ENCODE measurements at places on chromosomes 16 and 17.
A peak's percentile ranks its signal among the peaks of the same experiment; 100 is the strongest.

DNA sequence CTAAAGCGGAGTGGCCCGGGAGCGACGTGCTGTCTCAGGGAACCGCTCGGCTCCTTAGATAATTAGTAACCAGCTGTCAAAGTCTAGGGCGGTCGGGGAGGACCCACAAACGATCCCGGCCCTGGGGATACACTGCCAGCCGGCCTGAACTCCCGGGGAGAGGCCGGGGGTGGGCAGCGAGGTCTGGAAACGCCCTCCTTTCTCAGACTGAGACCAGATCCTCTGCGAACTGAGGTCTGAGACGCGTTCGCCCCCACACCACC is 1.3 kb downstream of the HNF1B start:
- no peak for DNase-seq

GRCh38 chr17:38907930-38908675 is 17.3 kb upstream of the LASP1NB start:
- no peak for DNase-seq

- DNase-seq: peak; percentile 28
These were observed 732 bp downstream of the TNRC6A start for GRCh38 chr16:24729951-24730815.

DNA sequence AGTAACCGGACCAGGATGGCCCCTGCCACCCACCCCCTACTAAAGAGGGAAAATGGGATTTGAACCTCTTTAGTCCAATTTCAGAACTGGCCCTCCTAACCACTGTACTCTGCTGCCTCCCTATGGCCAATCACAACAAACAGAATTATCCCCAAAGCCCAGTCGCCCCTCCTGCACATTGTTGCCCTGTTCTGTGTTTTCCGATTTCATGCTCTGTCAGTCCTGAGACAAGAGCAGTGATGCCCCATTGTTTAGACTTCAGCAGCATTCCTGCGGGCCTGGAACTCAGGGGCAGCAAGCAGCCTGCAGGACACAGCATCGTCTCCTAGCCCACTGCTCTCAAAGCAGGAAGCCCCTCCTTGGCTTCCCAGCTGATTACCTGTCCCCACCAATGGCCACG is 20.5 kb upstream of the KLHL11 start:
- DNase-seq: no peak

DNA sequence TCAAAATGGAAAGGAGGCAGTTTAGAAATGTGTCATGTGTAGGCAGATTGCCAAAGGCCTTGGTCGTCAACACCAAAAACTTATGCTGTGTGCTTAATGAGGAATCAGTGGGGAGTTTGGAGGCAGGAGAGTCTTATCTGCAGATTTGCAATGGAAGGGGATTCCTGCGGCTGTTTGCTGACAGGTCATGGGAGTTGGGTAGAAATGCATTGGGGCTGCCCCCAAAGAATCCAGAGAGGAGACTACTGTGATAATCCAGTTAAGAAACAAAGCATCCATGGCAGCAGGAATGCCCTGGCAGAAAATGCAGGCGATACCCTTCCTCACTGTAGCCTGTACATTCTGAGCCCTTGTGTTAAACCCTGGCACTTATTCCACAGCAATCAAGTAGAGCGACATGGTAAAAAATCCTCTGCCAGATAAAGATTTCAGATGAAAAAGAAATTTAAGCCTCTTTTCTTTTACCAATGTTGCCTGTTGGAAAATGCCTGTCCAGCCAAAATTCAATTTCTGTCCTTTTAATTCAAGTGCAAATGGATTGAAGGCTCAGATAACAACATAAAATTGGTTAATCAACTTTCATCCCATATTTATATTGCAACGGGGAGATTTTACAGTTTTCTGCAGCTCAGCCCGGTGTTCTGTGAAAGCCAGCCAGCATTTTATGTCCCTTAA is 491.0 kb upstream of the CDH5 start:
- no peak for DNase-seq

DNA sequence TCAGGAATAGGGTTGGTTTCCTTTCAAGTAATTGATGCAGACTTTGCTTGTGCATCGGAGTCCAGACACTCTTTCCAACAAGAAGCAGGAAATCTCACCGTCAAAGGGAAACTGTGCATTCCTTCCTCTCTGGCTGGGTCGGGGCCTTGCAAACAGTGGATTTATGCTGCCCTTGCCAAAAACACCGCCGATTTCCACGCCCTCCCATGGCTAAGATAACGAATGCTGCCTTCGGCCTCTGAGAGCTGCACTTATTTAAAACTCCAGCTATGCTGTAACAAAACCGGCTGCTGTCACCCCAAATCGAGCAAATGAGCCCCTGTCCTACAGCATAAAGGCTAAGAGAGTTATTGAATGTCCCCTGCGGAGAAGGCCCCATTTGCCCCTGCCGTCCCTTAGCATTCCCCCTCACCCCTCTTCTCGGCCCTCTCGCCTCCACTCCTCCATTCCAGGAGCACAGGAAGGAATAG is 275.5 kb upstream of the IRX5 start:
- no peak for DNase-seq

- DNase-seq: peak; percentile 11
These were observed 59.7 kb downstream of the IL21R start for GRCh38 chr16:27461483-27462171.

- DNase-seq: no peak
These were observed 87.7 kb downstream of the C16orf95 start for GRCh38 chr16:87229230-87230188.

DNA sequence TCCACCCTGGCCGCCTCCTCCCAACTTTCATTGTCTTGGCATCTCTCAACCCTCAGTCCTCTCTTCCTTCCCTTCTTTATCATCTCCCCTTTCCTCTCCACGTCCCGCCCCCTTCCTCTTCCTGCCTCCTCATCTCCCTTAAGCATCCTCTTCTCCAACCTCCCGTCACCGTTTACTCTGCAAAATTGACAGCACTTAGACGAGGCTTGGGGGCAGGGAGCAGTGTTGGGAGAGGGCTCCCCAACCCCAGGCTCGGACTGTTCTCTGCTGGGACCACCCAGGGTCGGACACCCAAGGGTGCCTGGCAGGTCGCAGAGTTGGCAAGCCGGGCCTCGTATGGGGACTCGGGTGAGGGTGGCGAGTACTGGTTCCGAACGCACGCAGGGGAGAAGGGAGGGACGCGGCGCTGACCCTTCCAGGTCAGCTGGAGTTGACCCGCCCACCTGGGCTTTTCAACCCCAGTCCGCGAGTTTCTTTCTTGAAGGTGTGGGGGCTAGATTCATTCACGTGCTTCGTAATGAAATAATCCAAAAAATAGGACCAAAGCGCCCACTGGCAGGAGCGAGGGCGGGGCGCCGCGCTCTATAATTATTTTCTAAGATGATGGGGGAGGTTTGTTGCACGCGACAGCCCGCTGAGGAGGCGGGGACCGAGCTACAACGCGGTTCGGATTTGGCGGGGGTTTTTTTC is 775 bp upstream of the PAGR1 start:
- DNase-seq: no peak

GRCh38 chr17:22463110-22463850 is 771.0 kb downstream of the KCNJ18 start:
- DNase-seq: no peak

GRCh38 chr17:18038149-18038850 is 668 bp downstream of the ATPAF2 start:
- DNase-seq: peak; percentile 6

GRCh38 chr17:1779571-1780131 is 17.8 kb downstream of the SERPINF1 start:
- peak; percentile 99 for DNase-seq

DNA sequence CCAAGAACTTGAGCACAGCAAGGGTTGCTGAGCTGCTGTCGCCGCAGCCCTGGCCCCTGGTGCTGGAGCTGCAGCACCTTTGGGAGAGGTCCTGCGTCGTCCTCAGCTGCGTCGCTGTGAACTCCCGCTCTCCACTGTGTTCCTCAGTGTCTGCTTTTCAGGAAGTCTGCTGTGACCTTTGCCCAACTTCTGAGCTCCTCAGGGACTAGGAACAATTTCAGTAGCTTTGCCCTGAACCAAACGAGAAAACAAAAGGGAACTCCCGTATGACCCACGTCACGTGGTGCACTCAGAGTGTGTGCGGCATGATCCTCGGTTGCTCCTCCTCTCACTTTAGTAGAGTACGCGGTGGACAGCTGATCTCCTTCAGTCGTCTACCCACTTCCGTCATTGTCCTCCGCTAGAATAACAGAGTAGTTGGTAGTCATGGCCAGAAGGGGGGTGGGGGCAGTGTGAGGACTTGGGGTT is 44.2 kb downstream of the WDR45B start:
- no peak for DNase-seq

DNA sequence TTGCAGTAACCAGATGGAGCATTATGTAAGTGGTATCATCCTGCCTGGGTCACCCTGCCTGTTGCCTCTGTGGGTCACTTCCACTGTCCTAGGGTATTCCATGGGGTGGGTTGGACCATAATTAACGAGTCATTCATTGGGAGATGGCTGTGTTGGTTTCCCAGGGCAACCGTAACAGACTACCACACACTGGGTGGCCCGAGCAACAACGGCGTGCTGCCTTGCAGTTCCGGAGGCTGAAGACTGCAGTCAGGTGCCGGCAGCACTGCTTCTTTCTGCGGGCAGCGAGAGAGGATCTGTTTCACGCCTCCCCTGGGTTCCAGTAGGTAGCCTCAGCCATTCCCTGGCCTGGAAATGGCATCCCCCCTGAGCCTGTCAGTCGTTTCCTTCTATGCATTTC is 28.9 kb upstream of the CMIP start:
- DNase-seq: no peak

DNA sequence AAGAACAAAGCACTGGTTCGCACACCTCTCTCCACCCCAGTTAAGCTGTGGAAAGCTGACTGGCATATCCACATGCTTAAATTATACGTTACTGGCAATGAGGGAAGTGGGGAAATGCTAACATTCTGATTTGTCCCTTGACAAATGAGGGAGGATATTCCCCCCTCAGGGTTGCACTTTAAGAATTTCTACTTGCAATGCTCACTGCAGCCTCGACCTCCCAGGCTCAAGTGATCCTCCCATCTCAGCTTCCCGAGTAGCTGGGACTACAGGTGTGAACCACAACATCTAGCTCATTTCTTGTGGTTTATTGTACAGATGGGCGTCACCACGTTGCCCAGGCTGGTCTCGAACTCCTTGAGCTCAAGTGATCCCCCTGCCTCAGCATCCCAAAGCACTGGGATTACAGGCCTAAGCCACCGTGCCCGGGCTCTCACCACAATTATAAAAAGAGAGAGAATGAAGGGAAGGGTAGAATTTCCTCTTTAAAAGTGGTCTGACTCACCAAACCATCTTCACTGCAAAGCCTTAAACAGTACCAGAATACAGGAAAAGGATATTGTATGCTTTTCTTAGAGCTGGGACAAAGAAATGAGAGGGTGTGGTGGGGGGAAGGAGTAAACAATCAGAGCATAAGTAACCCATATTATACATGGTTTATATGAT is 38.9 kb downstream of the KANSL1 start:
- DNase-seq: no peak

DNA sequence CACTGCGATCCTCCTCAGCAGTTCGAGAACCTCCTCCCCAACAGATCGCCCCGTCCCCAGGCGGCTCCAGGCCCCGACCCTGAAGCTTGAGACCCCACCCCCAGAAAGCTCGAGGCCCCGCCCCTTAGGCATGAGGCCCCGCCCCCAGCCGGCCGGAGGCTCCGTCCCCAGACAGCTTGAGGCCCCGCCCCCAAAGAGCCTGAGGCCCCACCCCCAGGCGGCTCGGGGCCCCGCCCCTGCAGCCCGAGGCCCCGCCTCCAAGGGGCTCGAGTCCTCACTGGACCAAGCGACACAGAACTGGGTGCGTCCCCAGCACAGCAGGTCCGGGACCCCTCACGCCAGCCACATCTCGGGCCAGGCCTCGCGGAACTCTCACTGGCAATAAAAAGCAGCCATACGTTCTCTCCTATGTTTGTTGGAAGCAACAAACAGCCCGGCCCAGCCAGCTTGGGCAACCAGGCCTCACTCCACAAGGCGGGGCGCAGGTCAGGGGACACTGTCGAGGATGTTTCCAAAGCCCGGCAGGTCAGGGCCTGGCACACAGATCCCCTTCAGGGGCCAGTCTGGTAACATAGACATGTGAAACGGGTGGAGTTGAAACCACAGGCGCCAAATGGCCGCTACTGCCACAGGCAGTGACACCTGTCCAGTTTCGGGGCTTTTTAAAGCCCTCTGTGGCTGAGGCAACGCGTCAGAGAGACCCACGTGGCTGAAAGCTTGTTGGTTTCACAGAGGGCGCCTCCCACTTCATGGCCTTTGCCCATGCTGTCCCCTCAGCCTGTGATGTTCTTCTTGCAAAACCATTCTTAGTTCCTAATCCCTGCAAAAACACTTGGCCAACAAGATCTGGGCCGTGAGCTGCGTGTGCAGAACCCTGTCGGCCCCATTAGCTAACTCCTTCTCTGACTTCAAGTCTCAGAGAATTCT is 224.2 kb downstream of the PARN start:
- peak; percentile 50 for DNase-seq

GRCh38 chr17:79548116-79548515 is 62.7 kb downstream of the RBFOX3 start:
- no peak for DNase-seq

GRCh38 chr16:74320707-74321106 is 24.1 kb downstream of the PSMD7 start:
- DNase-seq: no peak

DNA sequence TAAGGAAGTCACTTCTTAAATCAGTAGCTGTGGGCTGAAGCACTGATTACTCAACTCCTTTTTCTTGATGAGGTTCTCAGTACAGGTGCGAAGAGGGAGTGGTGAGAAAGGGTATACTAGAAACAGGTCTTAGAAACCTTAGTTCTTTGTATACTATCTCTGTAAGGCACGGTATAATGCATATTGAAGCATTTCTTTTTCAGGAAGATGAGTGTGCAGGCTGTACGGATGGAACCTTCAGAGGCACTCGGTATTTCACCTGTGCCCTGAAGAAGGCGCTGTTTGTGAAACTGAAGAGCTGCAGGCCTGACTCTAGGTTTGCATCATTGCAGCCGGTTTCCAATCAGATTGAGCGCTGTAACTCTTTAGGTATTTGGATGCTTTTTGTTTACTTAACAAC is 39.2 kb downstream of the CYLD start:
- no peak for DNase-seq

- DNase-seq: no peak
These were observed 7.5 kb downstream of the DCAKD start for GRCh38 chr17:45043813-45044540.

DNA sequence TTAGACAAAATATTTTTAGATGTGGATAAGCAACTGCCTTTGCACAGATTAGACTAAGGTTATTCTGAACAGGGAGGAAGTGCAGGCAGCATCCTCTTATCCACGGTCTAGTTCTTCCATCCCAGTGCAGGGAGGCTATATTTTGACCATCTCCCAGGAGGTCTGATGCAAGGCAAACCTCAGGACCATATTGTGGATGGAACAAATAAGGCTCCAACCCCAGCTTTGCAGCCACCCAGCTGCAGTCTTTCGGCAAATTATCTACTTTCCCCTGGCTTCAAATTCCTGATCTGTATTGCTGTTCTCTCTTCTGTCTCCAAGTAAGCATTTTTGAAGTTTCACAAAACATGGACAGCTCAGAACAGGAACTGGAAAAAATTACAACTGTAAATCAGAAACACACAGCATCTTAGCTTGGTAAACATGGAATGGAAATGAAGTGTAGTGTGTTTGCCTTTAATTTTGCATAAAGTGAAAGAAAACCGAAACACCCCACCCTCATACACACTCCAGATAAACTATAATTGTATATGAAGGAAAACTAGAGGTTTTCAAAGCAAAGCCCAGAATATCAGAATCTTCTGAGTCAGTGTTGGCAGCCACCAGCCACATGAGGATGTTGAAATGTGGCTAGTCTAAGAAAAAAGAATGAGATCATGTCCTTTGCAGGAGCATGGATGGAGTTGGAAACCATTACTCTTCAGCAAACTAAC is 33.5 kb upstream of the MON1B start:
- no peak for DNase-seq

GRCh38 chr17:56319531-56319930 is 166.3 kb downstream of the ANKFN1 start:
- DNase-seq: peak; percentile 34
